ENCODE measurements at places on chromosomes 2 and 18. TPM values are rescaled to one million over a fixed set of nuclear protein-coding genes. Genes with fewer than 3 reads are reported as not detected.

- H3K4me1 ChIP-seq: no peaks in the 10 kb centered on the region
- no peaks in the 10 kb centered on the region for H3K27me3 ChIP-seq
- no peak overlapping the region for H3K4me3 ChIP-seq
- no peaks in the 10 kb centered on the region for H3K36me3 ChIP-seq
- no peak for DNase-seq
These were observed 45.1 kb downstream of the SLC9A2 start for GRCh38 chr2:102664471-102664909.

- H3K27me3 ChIP-seq: no peaks in the 10 kb centered on the region
- no peak overlapping the region for H3K4me3 ChIP-seq
- DNase-seq: no peak
- peak overlapping the region; percentile 32 for H3K27ac ChIP-seq
These were observed 7.7 kb upstream of the RHOB start for GRCh38 chr2:20439193-20439475.

- no peaks in the 10 kb centered on the region for H3K4me1 ChIP-seq
- no peak for DNase-seq
- H3K4me3 ChIP-seq: no peak overlapping the region
- H3K27me3 ChIP-seq: no peaks in the 10 kb centered on the region
- no peak overlapping the region for H3K27ac ChIP-seq
- H3K36me3 ChIP-seq: no peaks in the 10 kb centered on the region
These were observed 66.1 kb downstream of the NAB1 start for GRCh38 chr2:190714958-190715357.

- no peak for DNase-seq
- no peaks in the 10 kb centered on the region for H3K27me3 ChIP-seq
- peaks cover 4% of the 10 kb centered on the region for H3K4me1 ChIP-seq
- H3K27ac ChIP-seq: no peak overlapping the region
- H3K36me3 ChIP-seq: no peaks in the 10 kb centered on the region
These were observed 6.5 kb downstream of the TSHZ1 start for GRCh38 chr18:75216911-75217689.

DNA sequence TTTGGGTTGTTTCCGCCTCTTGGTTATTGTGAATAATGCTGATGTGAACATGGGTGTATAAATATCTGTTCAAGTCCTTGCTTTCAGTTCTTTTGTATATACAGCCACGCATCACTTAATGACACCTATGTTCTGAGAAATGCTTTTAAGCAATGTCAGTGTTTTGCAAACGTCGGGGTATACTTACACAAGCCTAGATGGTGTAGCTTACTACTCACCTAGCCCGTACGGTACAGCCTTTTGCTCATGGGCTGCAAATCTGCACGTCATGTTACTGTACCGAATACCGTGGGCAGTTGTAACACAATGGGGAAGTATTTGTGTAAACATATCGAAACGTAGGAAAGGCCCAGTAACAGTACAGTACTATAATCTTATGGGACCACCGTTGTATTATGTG, 12.4 kb downstream of the RALB start:
- H3K36me3 ChIP-seq: no peaks in the 10 kb centered on the region
- no peaks in the 10 kb centered on the region for H3K27me3 ChIP-seq
- H3K4me3 ChIP-seq: no peak overlapping the region
- no peaks in the 10 kb centered on the region for H3K4me1 ChIP-seq
- DNase-seq: no peak
- H3K27ac ChIP-seq: no peak overlapping the region

DNA sequence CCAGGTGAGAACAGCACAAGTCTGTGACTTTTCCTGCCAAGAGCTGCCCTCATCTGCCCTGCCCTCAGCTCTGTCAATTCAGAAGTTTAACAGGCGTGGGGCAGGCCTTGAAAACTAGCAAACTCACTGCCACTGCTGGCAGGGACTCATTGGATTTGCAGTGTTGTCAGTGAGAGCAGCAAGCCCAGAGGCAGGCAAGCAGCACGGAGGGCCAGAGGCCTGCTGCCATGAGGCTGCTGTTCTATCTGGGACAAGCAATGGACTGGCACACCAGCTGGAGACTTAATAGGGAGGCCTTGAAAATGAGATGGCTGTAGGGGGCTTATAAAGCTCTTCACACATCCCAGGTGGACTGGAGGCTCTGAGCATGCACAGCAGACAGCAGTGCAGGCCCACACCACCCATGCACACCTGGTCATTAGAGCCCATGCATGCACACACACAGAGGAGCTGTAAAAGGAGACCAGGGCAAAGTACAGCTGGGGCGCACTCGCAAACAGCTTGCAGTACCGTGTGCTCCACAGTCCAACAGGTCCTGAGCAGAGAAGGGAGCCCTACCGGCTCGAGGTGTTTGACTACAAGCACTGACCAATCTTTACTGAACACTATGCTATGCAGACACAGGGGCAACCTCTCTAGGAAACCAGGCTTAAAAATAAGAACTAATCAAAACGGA, 28.7 kb downstream of the MGAT4A start:
- H3K4me1 ChIP-seq: peaks cover 3% of the 10 kb centered on the region
- no peaks in the 10 kb centered on the region for H3K36me3 ChIP-seq
- H3K27me3 ChIP-seq: no peaks in the 10 kb centered on the region
- no peak overlapping the region for H3K4me3 ChIP-seq

GRB14 gene
- total RNA-seq: 3.3 TPM

- no peak overlapping the region for H3K27ac ChIP-seq
- DNase-seq: no peak
- H3K4me3 ChIP-seq: no peak overlapping the region
These were observed 263.2 kb downstream of the CYP26B1 start for GRCh38 chr2:71884303-71885042.

DNA sequence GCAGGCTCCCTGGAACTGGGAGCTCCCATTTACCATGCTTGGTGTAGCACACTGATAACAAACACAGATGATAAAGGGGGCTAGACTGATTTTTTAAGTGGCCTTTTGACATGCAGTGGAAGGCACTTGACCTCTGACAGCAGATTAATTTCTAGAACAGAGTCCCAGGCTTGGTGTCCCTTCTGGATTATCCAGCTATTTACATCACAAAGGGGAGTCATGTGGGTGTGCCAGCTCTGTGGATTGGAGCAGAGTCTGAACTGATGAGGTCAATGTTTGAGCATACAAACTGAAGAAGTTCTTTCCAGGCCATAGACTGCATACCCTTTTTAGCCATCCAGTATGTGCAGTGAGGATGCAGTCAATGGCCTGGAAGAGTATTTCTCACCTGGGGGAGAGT, 31.5 kb upstream of the SIX2 start:
- no peaks in the 10 kb centered on the region for H3K27me3 ChIP-seq
- DNase-seq: no peak
- H3K4me1 ChIP-seq: no peaks in the 10 kb centered on the region
- no peaks in the 10 kb centered on the region for H3K36me3 ChIP-seq
- no peak overlapping the region for H3K27ac ChIP-seq

PLGLB1 gene
- total RNA-seq: 4.9 TPM

- H3K27ac ChIP-seq: no peak overlapping the region
- no peaks in the 10 kb centered on the region for H3K27me3 ChIP-seq
- no peak overlapping the region for H3K4me3 ChIP-seq
- no peaks in the 10 kb centered on the region for H3K36me3 ChIP-seq
- H3K4me1 ChIP-seq: no peaks in the 10 kb centered on the region
- DNase-seq: no peak
These were observed 35.6 kb downstream of the CYB5A start for GRCh38 chr18:74256190-74256589.

- no peak for DNase-seq
- peaks cover 8% of the 10 kb centered on the region for H3K4me1 ChIP-seq
- no peaks in the 10 kb centered on the region for H3K36me3 ChIP-seq
- H3K4me3 ChIP-seq: no peak overlapping the region
- peak overlapping the region; percentile 81 for H3K27ac ChIP-seq
- no peaks in the 10 kb centered on the region for H3K27me3 ChIP-seq
These were observed 156.6 kb downstream of the TWIST2 start for GRCh38 chr2:239004274-239005015.

DNA sequence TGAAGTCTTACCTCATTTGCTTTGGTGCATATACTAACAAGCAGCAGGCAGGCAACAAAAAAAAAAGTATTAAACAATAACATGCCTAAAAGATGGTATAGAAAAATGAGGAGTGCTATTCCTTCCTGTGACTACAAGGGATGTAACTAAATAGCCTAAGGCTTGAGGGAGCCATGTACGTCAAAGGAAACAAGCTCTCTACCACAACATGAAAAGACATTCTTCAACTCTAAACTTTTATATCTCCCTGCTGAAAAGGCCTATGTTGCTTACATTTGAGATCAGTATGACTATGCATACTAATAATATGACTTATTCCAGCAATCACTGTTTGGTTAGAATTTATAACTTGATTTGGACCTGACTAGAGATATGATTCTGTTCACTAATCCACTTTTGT, 347.9 kb downstream of the ADCYAP1 start:
- H3K36me3 ChIP-seq: no peaks in the 10 kb centered on the region
- H3K4me1 ChIP-seq: no peaks in the 10 kb centered on the region

GRCh38 chr2:99096728-99097127, 44.8 kb upstream of the C2orf15 start:
- DNase-seq: no peak
- no peaks in the 10 kb centered on the region for H3K4me1 ChIP-seq
- H3K27ac ChIP-seq: no peak overlapping the region
- H3K36me3 ChIP-seq: no peaks in the 10 kb centered on the region
- no peaks in the 10 kb centered on the region for H3K27me3 ChIP-seq

GRCh38 chr2:88860421-88861075, 169.1 kb downstream of the RPIA start:
- H3K4me1 ChIP-seq: no peaks in the 10 kb centered on the region
- H3K36me3 ChIP-seq: no peaks in the 10 kb centered on the region
- no peak overlapping the region for H3K27ac ChIP-seq
- H3K4me3 ChIP-seq: no peak overlapping the region
- H3K27me3 ChIP-seq: no peaks in the 10 kb centered on the region
- DNase-seq: no peak

- H3K27ac ChIP-seq: no peak overlapping the region
- no peaks in the 10 kb centered on the region for H3K27me3 ChIP-seq
- no peaks in the 10 kb centered on the region for H3K4me1 ChIP-seq
- H3K36me3 ChIP-seq: no peaks in the 10 kb centered on the region
- H3K4me3 ChIP-seq: no peak overlapping the region
- no peak for DNase-seq
These were observed 25.8 kb upstream of the LHCGR start for GRCh38 chr2:48781366-48781765.

- H3K27me3 ChIP-seq: no peaks in the 10 kb centered on the region
- peak; percentile 28 for DNase-seq
These were observed 303.5 kb downstream of the CDCA7 start for GRCh38 chr2:173657996-173658717.

DNA sequence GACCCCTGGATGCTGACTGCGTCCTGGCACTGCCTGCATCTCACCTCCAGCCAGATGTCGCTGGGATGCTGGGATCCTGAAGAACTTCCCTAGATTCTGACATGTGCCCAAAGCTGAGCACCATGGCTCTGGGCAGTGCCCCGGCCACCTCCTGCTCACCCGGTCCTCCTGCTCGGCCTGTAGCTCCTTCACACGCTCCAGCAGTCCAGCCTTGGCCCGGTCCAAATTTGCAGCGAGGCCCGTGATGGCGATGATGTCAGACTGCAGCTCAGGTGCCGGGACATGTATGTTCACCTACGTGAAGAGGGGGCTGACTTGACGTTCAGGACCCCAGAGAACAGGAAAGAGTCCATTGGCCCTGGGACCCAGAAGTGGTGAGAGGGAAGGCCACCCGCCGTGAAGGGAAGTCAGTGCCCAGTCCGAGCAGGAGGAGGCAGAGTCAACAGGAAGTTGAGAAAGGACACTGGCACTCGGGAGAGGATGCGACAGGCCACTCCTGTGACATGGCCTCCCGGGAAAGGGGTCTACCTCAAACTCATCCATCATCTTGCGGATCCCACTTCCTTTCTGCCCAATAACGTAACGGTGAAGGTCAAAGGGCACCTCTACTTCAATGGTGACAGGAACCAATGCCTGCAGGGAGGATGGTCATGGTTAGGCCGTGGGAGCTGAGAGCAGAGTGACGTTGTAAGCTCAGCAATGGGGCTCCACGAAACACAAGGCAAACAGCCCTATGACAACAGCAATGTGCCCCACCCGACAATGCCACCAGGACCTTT, 46.7 kb downstream of the ANO7 start:
- H3K4me3 ChIP-seq: no peak overlapping the region
- no peaks in the 10 kb centered on the region for H3K27me3 ChIP-seq
- DNase-seq: no peak
- no peak overlapping the region for H3K27ac ChIP-seq

GRCh38 chr2:231418820-231419640, 23.5 kb downstream of the B3GNT7 start:
- no peaks in the 10 kb centered on the region for H3K27me3 ChIP-seq
- DNase-seq: no peak
- H3K4me3 ChIP-seq: no peak overlapping the region
- no peaks in the 10 kb centered on the region for H3K4me1 ChIP-seq
- H3K36me3 ChIP-seq: no peaks in the 10 kb centered on the region

IL36A gene
- total RNA-seq: not detected

GRCh38 chr2:58875436-58875835, 634.3 kb upstream of the FANCL start:
- no peaks in the 10 kb centered on the region for H3K4me1 ChIP-seq
- H3K27ac ChIP-seq: no peak overlapping the region
- no peak overlapping the region for H3K4me3 ChIP-seq
- H3K36me3 ChIP-seq: no peaks in the 10 kb centered on the region

LAMA1 gene
- 13.5 TPM for total RNA-seq

DNA sequence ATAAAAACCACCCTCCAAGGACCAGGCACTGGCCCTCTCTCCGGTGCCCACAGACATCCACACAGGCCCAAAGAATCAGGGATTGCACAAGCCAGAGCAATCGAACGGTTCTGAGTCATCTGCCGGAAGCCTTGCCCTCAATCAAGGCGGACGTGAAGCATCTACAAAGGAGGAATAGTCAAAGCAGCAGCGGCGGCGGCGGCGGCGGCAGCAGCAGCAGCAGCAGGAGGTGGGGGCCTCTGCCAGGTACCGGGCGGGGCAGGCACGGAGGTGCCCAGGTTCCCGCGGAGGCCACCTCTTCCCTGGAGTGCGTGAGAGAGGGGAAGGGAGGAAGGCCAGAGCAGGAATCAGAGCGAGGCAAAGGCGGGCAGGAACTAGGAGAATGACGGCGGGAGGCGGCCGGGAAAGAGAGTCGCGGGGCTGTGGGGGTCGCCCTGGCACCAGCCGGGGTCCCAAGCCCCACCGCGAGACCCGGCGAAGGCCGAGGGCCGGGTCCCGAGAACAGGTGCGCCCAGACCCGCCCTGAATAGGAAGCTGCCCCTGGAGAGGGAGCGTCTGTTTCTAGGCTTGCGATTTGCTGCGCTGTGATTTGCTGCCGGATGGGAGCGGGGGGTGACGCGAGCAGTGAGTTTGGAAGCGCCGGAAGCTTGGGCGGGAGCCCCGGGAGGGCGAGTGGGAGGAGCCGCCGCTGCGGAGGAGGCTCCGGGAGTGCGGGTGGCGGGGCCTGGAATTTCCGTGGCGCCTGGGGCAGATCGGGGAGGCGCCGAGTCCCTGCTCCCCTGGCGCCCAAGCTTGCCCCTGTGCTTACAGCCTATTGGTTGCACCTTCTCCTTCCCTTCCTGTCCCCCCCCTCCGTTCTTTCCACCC, at the start of gene SERPINB8:
SERPINB8 (plus strand) TSS at position 140 of the 867 bp plus-strand sequence. CDS start 8,228 bp downstream, outside the sequence.
- H3K4me1 ChIP-seq: no peaks in the 10 kb centered on the region
- H3K27me3 ChIP-seq: no peaks in the 10 kb centered on the region
- peak; percentile 90 for DNase-seq
- H3K4me3 ChIP-seq: peak within 1 kb of the TSS; percentile 70
- peak within 1 kb of the TSS; percentile 84 for H3K27ac ChIP-seq

- H3K27ac ChIP-seq: no peak overlapping the region
- DNase-seq: no peak
- no peaks in the 10 kb centered on the region for H3K4me1 ChIP-seq
- no peak overlapping the region for H3K4me3 ChIP-seq
- no peaks in the 10 kb centered on the region for H3K36me3 ChIP-seq
These were observed 23.4 kb upstream of the UGP2 start for GRCh38 chr2:63818271-63818670.

All from uterus (tissue), 4 donors.